ENCODE measurements at places on chromosomes 12 and 14.

- no peak for DNase-seq
Observed at GRCh38 chr14:74627076-74627475, 15.0 kb upstream of the LTBP2 start.

DNA sequence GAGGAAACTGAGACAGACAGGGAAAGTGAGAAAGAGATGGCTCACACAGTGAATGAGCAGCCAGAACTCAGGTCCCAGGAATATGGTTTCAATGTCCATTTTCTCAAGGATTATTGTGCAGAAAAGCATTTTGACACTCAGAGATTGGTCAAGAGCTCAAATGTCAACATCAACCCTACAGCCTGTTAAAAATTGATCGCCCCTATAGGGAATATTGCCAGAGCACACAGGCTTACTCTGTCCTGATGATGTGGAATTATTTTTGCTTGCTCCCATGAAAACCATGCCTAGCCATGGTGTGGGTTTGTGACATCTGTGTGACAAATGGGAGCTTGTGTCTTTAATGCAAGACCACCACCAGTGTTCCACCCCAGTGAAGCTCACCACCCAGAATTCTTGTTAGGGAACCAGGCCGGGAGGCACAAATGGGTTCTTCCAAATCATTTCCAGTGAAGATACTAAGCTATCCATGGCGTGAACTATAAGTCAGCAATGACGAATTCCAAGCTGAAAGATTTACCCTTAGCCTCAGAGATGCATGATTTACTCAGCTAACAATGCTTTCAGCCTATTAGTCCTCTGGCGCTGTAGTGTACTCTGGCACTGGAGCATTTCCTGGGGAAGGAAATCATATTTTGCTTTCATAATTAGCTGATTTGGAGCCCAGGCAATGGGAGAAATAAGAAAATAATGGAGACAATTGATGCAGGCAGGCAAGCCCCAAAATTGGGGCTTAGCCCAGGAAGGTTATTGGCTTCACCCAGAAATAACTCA is 1188.2 kb upstream of the TMEM132C start:
- no peak for DNase-seq

DNA sequence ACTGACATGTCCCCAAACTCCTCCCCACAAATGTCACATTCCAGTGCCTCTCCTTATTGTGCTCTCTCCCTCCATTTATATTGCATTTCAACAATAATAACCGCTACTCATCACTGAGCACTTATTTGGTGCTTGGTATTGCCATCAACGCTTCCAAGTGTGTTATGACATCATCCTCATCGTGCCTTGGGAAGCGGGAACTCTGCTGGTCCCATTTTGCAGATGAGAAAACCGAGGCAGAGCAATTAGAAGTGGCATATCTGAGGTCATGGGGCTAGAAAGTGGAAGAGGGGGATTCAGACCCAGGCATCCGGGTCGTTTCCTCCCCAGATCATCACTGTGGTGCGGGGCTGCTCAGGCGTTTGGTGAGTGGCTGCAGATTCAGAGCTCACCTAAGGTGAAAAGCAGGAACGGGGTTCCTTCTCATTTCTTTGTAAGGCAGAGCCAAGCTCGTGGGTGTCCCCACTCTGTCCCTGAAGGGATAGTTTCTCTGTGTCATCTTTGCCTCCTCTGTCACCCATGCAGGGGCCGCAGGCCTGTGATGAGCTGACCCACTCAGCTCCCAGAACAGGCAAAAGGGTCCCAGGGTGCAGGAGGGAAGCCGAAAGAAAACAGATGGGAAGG is 5.5 kb upstream of the FZD10 start:
- no peak for DNase-seq

GRCh38 chr12:51721282-51721940 is 127.1 kb downstream of the FIGNL2 start:
- DNase-seq: peak; percentile 25

DNA sequence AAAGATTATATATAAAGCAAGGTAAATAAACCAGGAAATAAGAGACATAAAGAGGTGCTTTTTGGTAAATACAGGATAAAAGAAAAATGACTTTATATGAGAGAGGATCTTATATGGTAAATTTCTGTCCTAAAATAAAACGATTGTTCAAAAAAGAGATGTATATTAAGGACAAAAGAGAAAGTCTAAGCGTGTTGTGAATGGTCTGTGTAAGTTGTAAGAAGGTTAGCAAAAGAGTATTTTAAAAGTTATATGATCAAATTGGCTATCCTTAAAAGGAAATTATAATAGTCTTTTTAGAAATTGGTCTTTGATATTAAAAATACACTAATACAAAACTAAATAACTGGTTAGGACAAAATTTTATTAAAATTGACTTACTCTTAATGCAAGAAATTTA is 14.1 kb upstream of the ACSM4 start:
- DNase-seq: no peak

- DNase-seq: no peak
Observed at GRCh38 chr14:78399316-78399889, 229.2 kb downstream of the NRXN3 start.

DNA sequence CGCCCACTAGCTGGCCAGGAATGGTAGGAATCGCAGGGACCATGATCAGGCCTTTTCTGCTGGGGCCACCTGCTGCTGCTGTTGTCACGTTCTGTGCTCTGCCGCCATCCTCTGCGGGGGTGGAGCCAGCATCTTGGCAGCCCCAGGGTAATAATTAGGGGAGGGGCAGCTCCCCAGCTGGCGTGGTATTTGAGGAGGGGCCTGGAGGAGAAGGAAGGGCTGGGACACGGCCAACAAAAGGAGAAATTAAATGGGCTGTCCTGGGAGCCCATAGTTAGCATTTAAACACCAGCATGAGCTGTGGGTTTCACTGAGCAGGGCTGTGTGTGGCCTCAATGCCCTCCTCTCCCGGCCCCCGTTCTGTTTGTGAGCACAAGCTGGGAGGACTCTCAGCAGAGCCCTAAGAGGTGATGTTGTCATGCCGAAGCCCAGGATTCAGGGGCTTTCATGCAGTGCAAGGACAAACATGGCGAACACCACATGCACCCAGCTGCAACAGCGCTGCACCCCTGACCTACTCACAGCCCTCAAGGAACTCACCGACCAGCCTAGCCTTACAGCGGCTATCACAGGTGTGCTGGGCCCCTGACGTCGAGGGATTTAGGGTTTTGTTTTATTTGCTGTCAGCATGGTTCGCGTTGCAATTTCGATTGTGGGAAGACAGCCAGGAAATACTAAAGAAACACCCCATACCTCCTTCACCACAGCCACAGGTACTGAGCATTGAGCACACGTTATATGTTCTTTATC is 324.3 kb downstream of the CACNA1C start:
- DNase-seq: no peak

DNA sequence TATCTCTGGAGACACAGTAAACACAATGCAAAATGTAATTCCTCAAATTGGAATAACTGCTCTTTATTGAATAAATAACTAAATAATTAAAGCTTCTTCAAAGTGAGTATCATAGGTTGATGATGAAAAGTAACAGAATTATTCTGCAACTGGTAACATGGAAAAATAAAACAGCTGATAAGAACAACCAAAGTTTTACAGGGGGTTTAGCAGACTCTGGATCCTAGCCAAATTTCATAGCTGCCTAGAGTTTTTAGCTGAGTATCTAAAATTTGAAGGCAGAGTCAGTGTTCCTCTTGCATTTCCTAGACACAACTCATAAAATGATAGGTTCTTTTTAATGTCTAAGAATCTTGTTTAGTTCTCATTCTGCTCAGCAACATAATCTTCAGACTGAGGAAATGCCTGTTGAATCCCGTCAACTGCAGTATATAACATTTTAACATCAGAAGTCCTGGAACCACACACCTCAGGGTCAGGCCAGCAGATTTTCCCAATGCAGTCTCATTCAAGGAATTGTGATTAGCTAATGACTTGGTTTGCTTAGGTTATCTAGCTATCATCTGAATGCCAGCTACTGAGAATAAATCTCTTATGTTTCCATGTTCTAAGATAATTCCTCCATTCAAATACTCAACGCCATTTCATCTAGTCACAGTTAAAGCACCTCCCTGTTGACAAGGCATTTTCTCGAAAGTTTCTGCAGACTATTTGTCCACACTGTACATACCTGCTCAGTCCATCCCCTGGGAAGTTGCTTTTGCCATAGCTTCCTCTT is 411.6 kb downstream of the BCAT1 start:
- no peak for DNase-seq

DNA sequence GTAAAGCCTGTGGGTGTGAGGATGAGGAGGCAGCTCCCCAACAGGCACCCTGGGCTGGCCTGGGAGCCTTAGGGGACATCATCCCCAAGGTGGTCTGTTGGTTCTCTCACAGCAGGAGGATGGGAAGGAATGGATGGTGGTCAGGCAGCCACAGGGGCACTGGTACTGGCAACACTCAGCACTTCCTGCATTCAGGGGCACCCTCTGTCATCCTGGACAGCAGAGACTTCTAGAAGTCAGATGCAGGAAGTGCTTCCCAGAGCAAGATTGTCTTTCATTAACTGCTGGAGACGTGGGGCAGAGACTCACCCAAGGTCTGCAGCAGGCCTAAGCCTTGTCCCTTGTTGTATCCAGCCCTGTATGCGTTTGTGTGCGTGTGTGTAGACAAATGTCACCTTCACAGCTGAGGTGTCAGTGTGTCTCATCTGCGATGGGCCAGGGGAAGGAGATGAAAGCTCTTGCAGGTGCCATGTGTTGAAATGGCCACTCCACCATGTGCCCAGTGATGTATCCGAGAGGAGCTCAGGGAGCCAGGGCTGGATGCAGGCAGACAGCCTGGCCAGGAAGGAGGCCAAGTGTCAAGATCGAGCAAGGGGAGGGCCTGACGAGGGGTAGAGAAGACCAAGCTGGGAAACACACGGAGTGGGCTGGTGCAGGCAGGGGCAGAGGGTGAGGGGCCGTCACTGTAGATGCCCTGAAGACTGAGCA is 85.1 kb downstream of the PITPNM2 start:
- no peak for DNase-seq

- no peak for DNase-seq
Observed at GRCh38 chr14:95045836-95046430, 111.4 kb downstream of the DICER1 start.

DNA sequence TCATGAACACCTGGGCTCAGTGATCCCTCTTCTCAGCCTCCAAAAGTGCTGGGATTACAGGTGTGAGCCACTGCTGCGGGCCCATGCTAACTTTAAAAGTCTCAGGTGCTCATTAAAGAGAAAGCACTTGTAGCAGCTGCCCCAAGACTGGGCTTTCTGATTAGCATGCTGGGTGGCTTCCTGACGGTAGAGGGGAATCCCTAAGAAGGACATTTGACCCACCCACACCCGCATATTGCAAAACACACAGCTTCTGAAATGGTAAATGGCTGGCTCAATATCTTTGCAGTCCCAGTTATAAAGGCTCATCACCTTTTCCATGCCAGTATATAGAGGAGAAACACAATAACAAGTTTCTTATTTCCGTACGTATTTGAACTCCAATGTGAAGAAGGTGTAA is 19.3 kb upstream of the BICD1 start:
- no peak for DNase-seq

DNA sequence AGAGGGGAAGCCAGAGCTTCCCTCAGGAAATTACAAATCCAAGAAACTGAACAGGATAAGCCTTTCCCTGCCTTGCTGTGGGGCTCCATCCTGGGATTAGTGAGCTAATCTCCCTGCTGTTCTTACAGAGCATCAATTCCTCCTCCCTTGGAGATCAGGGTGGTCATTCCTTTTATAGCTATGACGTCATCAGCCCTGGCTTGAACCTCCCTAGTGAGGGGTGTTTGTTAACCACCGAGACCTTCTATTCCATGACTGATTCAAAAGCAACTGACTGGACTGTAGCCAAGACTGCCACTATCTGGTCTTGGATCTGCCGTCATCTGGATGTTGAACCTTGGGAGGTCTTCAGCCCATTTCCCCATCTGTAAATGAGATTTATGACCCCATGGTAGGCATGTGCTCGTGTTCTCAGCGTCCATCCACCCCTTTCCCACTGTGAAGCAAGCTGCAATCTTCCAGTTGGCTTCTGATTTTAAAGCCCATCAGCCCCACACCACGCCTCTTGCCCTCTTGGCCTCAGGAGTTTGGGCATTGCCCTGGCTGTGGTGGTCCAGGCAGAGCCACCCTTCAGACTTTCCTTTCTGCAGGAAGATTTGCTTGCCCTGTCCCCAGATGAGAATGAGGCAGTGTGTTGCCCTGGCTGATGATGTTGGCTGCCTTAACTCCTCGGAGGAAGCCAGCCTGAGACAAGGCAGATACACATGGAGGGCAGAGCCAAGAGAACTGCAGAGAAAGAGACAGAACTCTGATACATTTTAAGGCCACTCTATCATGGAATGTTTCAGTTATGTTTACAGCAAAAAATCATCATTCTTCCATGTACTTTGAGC is 59.6 kb upstream of the ACTN1 start:
- DNase-seq: no peak

GRCh38 chr12:67080637-67081036 is 188.5 kb upstream of the CAND1 start:
- DNase-seq: no peak

DNA sequence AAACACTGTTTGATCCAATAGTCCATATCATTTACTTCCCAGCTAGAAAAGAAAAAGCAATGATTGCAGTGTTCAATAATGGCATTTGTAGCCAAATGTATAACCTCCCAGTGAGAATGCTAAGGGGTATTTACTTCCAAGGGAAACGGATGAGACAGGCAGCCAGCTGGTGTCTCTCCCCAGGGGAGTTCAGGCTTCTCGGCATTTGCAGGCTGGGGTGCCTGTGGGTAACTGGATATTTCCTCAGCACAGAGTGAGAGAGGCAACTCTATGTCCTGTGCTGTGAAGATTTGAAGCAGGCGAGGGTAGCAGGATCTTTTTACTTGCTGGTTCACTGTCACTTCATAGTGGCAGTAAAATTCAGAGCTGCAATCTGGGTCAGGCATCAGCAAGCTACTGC is 1455.6 kb upstream of the TMEM132C start:
- no peak for DNase-seq

DNA sequence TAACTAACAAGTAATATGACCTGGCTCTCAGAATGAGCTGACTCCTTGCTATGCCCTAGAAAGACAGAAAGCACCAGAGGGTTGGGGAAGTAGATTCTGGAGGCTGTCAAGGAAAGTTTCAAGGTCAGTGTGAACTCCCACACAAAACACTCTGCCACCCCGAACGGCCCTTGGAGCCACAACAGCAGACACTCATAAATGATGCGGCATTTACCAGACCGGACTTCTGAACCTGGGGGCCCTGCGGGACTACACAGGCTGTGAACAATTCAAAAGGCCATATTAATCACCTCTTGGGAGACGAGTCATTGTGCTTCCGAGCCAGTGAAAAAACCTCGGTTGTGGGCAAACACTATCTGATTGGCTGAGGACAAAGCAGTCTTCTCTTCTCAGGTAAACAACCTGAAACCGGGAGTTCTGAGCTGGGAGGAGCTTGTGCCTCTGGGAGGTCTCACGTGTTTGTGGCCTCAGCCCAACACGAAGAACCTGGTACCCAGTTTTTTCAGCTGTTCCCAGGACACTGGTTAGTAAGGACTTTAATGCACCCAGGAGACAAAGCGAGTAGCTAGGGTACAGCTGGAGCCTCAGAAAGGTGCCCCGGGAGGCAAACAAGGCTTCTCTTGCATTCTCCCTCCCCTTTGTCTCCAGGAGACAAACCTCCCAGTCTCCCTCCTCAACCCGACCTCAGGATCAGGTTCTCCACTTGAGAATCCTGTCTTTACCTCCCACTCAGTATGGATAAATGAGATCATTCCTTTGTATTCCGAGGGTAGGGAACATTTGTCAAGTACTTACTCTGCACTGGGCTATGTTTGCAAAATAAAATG is 35.3 kb downstream of the VWF start:
- no peak for DNase-seq

GRCh38 chr14:103433916-103434563 is 48.8 kb downstream of the MARK3 start:
- DNase-seq: no peak

Measured in stimulated activated CD4-positive, alpha-beta T cell treated with anti-CD3 and anti-CD28 coated beads, TNF-alpha, amount 100 ng/mL, for 48 hours (primary cell).